Stimulated activated CD4-positive, alpha-beta T cell treated with anti-CD3 and anti-CD28 coated beads, Interleukin-4, amount 100 ng/mL, for 48 hours (primary cell): ENCODE measurements at places on chromosomes 12 and 14.
A peak's percentile ranks its signal among the peaks of the same experiment; 100 is the strongest.

GRCh38 chr14:65434216-65434850 is 21.8 kb downstream of the FUT8 start:
- no peak for DNase-seq

DNA sequence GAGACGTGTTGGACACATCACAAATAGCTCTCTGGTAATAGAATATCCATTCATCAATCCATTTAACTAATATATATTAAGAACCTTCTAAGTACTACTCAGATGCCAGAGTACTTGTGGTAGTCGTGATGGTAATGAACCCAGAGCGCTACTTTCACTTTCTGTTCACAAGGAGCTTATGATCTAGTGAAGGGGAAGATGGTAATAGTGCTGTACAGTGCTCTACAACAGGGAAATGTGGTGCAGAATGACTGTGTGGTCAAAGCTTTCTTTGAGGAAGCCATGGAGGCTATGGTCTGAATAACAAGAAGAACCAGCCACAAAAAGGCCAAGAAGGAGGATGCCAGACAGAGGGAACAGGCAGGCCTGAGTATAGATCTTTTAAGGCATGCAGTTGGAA is 212.0 kb downstream of the PTPRO start:
- no peak for DNase-seq

GRCh38 chr12:1073652-1074051 is 82.6 kb downstream of the ERC1 start:
- no peak for DNase-seq

DNA sequence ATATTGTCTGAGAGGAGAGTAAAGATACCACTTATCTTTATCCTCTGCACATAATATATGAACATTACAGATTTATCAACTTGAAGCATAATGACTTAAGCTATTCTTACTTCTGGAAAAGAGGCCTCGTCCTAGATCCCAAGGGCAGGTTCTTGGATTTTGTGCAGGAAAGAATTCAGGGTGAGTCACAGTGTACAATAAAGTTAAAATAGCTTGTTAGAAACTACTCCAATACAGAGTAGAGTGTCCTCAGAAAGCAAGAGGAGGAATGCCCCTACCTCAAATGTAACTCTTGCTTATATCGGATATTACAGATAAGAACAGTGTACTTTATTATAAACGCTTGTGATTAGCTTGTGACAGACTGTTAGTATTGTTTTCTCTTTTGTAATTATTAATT is 41.9 kb upstream of the ABCC9 start:
- DNase-seq, result no peak

DNA sequence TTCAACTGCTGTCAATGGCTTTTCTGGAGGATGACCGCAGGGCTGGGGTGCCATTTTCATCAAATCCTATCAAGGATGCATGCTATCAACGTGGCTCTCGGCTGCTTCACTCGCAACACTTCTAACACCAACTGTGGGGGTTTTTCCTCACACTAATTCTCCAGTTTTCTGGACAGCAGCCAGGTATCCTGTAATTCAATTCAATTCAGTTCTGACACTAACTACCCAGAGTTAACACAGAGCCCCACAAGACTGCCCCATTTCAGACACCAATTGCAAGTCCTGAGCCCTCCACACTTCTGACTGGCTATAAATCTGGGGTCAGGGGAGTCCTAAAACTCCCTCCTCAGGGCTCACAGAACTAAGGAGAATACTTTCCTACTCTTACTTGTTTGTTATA is 55.3 kb upstream of the TMCC3 start:
- DNase-seq, result no peak

GRCh38 chr12:80776706-80777105 is 60.0 kb downstream of the MYF5 start:
- no peak for DNase-seq

DNA sequence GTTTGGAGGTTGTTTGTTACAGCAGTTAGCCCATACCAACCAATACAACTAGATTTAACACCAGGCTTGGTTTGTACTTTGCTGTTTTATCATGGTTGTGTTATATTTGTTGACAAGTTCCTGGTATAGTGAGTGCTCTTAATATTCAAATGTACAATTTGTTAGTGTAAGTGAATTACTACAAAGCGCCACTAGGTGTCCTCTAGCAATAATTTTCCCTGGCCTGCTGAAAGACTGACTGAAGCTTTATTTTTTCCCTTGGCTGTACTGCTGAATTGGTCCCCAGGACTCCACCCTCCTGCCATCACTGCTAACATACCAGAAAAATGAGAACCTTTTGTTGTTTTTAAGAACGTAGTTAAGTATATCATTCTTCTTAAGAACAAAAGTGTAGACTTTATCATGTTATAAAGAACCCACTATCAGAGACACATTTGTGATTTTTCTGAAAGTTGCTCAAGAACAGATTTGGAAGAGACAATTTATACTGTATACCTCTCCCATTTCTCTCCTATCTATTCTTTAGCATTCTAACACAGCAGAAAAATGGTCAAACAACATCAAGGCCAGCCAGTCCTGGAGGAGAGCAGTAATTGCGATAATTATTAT is 75.3 kb upstream of the FAR2 start:
- DNase-seq, result no peak

- no peak for DNase-seq
Measured at GRCh38 chr12:42234970-42235369, 3.1 kb downstream of the YAF2 start.

DNA sequence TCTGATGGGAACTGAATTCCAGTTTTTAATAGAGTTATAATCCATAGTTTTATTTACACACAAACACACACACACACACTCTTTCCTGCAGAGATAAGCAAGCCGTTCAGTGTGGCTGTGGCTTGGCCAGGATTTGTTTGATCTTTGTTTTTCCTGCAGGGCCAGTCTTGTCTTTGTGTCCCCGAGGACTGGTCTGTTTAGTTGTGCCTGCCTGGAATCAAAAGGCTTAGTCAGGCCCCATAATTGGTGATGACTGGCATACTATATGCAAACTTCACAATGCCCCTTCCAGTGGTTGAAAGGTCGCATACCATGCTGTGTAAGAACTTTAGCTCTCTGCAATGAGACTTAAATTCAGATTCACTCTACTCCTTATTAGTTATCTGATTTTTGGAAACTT is 26.0 kb downstream of the WBP11 start:
- no peak for DNase-seq

- DNase-seq, result no peak
Measured at GRCh38 chr12:110307372-110307771, 26.3 kb downstream of the ATP2A2 start.

DNA sequence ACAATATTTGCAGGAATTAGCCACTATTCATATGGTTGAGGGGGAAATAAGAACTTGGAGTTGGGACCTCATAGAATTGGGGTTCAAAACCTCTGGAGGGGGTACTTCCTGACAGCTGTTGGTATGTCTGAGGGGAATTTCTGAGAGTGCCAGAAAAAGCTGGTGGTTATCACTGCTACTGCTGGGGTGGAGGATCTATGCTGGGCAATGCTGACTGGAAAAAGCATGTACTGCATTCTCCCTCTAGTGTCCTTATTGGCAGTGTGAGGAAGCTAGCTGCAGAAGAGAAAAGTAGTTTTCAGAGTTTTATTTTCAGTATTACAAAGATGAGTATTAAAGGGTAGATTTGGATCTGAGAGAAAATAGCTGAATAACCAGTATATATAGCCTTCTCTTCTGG is 88.8 kb downstream of the FUT8 start:
- DNase-seq, result no peak

GRCh38 chr12:46356655-46357437 is 15.7 kb downstream of the SLC38A2 start:
- no peak for DNase-seq

DNA sequence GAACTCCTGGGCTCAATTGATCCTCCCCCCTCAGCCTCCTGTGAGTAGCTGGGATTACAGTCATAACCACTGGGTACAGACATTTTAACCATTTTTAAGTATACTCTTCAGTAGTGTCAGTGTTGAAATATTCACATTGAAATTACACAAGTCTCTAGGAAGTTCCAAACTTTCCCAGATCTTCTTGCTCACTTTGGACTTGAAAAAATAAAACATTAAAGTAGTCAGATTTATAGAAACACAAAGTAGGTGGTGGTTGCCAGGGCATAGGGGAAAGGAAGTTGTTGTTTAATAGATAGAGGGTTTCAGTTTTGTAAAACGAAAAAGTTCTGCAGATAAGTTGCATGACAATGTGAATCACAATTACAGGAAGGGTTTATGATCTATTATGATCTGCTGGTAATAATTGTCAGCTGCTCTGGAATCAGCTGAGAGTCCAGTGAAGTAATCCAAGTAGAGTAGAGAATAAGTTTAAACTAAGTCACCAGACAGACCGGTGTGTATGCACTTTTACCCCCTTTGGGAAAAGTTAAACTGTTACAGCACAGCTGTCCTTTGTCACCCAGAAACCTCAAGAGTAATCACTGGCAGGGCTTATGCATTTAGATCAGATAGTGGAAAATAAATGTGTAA is 27.4 kb downstream of the PCNX1 start:
- DNase-seq, result no peak

- DNase-seq, result no peak
Measured at GRCh38 chr14:93132472-93133065, 16.8 kb upstream of the ITPK1 start.

GRCh38 chr12:127685491-127685890 is 581.5 kb upstream of the TMEM132C start:
- no peak for DNase-seq

DNA sequence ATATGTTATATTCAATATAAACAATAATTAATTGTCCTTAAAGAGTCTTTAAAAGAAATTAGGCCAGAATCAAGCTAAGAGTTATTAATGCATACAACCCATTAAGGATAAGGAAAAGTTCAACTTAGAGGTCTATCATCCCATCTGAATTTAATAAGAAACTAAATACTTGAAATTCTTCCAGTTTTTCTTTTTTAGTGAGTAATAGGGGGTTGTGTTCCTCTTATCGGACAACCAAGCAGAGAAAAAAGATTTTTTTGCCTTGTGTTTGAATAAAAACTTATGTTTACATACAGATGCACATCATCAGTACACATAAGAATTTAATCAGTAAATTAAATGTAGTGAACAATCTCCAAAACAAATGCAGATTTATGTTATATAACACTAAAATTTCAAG is 32.5 kb downstream of the PAWR start:
- no peak for DNase-seq

DNA sequence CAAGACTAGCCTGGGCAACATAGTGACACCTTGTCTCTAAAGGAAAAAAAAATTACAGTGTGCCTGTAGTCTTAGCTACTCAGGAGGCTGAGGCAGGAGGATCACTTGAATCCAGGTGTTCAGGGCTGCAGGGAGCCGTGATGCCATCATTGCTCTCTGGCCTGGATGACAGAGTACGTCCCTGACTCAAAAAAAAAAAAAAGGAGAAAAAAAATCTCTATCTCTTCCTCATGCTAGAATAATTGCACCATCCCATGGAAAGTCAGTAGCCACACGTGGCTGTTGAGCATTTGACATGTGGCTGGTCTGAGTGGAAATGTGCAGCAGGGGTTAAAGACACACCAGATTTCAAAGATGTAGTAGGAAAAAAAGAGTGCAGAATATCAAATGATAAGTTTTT is 3.8 kb downstream of the RILPL1 start:
- DNase-seq, result no peak

DNA sequence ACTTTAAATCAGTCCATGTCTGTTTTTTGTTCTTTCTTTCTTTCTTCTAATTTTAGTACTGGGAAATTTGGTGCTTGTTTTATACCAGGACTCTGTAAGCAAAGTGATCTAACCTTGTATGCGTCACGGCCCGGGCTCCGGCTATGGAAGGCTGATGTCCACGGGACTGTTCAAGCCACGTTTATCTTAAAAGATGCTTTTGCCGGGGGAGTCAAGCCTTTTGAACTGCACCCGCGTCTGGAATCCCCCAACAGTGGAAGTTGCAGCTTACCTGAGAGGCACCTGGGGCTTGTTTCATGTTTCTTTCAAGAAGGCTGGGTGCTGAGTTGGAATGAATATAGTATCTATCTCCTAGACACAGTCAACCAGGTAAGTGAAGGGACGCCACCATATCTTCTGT is 62.2 kb downstream of the TECPR2 start:
- no peak for DNase-seq

GRCh38 chr12:103799504-103799856 is 41.6 kb downstream of the NT5DC3 start:
- DNase-seq, result no peak

GRCh38 chr12:7498809-7499208 is 4.8 kb downstream of the CD163 start:
- DNase-seq, result no peak

DNA sequence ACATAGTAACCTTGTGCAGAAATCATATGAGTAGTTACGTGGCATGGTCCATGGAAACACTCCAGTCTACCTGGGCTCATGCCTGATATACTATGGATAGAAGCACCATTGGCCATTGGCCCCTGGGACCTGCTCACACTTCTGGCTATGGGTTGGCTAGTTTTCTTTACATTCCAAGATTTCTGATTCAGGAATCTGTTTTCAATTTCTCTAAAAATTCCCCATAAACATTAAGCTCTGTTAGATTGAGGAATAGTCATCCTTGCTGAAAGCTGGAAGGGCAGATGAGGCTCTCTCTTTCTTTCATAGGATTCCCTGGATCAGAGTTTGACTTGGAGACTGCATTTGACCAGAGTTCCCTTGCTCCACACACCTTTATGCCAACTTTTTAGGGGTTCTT is 37.3 kb upstream of the RAP1B start:
- no peak for DNase-seq

GRCh38 chr14:34678735-34679134 is 35.7 kb downstream of the CFL2 start:
- no peak for DNase-seq

GRCh38 chr12:67161322-67161918 is 107.7 kb upstream of the CAND1 start:
- DNase-seq, result peak; percentile 30

DNA sequence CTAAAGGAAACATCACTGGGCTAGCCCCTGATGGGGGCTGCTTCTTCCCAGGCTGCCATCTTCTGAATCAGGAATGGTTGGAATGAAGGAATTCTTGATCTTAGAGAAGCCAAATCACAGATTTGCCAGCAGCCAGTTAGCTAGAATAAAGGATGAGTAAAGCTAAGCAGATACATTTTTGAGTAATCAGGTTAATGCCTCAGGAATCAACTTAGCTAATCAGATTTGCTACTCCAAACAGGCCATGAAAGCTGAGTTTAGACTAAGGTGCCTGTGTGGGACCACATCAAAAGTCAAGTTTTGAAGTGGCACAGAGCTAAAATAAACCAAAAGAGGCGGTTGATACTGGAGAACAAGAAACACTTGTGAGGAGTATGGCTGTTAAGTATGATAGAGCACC is 28.8 kb upstream of the LMO3 start:
- no peak for DNase-seq
